ENCODE measurements at places on chromosomes 4 and X. TPM values are rescaled to one million over a fixed set of nuclear protein-coding genes. Genes with fewer than 3 reads are reported as not detected.

- peaks cover 41% of the 10 kb centered on the region for H3K27me3 ChIP-seq
- DNase-seq = no peak
- no peak overlapping the region for H3K4me3 ChIP-seq
Measured at GRCh38 chr4:51958199-51958968, 61.8 kb downstream of the LRRC66 start.

GRCh38 chr4:104811727-104812126 lies 317.0 kb upstream of the CXXC4 start:
- H3K27ac ChIP-seq = no peak overlapping the region
- H3K36me3 ChIP-seq = no peaks in the 10 kb centered on the region
- H3K4me3 ChIP-seq = no peak overlapping the region

DNA sequence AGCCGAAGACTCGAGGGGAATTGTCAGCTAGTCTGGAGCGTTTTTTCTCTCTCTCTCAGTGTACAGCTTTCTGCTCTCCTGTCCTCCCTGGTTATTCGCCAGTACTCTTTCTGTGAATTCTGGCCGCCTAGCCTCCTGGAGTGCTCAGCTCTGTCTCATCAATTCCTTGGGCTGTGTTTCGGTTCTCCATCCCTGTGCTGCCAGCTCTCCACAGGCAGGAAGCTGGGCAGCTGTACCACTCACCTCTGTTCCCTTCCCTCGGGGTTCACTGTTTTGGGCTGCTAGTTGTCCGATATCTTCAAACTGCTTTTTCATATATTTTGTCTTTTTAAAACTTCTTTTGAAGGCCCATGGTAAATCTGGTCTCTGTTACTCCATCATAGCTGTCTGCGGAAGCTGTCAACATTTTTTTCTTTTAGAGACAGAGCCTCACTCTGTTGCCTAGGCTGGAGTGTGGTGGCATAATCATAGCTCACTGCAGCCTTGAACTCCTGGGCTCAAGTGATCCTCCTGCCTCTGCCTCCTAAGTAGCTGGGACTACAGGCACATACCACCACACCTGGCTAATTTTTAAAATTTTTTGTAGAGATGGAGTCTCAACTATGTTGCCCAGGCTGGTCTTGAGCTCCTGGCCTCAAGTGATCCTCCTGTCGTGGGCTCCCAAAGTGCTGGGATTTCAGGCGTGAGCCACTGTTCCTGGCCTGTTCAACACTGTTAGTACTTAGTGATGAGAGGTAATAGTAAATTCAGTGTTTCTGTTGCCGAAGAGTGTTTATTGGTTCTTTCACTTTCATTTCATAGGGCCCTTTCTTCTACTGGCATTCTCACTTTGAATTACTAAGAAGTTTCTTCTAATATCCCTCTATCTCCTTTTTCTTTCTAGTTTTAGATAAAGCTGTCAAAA lies 18.6 kb downstream of the ZCCHC4 start:
- no peaks in the 10 kb centered on the region for H3K27me3 ChIP-seq
- peaks cover 2% of the 10 kb centered on the region for H3K36me3 ChIP-seq
- H3K4me1 ChIP-seq = peaks cover 12% of the 10 kb centered on the region
- H3K4me3 ChIP-seq = no peak overlapping the region
- no peak for DNase-seq
- H3K27ac ChIP-seq = peak overlapping the region; percentile 80

- H3K4me3 ChIP-seq = no peak overlapping the region
- DNase-seq = no peak
- H3K27ac ChIP-seq = no peak overlapping the region
- H3K4me1 ChIP-seq = no peaks in the 10 kb centered on the region
- H3K27me3 ChIP-seq = peaks cover 13% of the 10 kb centered on the region
- H3K36me3 ChIP-seq = no peaks in the 10 kb centered on the region
Measured at GRCh38 chr4:7705062-7705461, 234.6 kb downstream of the AFAP1 start.

GRCh38 chr4:142683503-142683902 lies 162.6 kb downstream of the INPP4B start:
- no peaks in the 10 kb centered on the region for H3K36me3 ChIP-seq
- H3K4me1 ChIP-seq = peaks cover 13% of the 10 kb centered on the region
- no peak for DNase-seq
- no peak overlapping the region for H3K4me3 ChIP-seq
- H3K27ac ChIP-seq = no peak overlapping the region
- peaks cover 2% of the 10 kb centered on the region for H3K27me3 ChIP-seq

DNA sequence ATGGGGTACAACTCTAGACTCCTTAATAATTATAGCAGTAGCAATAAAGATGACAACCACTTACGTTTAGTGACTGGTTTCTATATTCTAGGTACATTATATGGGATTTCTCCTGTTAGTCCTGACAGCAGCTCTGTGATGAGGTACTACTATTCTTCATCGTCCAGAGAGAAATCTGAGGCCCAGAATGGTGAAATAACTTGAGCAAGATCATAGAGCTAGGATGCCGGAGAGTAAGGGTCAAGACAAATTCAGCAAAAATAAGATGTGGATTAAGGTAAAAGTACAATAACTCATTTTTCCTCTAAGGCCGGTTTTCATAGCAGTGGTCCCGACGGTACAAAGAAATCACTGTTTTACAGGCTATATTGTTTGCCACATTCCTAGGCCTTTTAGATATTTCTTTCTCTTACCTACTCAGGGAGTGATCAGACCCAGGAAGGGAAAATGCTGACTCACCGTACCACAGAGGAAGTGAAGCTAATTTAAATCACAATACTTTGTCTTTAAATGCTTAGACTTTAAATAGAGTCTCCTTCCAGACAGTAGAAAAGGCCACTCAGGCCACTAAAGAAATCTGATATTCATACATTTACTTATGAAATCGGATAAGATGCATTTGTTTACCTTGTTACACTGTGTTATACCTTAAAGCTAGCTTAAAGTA lies 2023.0 kb upstream of the AGA start:
- no peak for DNase-seq
- H3K4me3 ChIP-seq = no peak overlapping the region
- no peaks in the 10 kb centered on the region for H3K27me3 ChIP-seq
- no peaks in the 10 kb centered on the region for H3K36me3 ChIP-seq
- peaks cover 4% of the 10 kb centered on the region for H3K4me1 ChIP-seq

The RTL3 gene
- total RNA-seq = 0.28 TPM

The NUP62CL gene
- not detected for total RNA-seq

DNA sequence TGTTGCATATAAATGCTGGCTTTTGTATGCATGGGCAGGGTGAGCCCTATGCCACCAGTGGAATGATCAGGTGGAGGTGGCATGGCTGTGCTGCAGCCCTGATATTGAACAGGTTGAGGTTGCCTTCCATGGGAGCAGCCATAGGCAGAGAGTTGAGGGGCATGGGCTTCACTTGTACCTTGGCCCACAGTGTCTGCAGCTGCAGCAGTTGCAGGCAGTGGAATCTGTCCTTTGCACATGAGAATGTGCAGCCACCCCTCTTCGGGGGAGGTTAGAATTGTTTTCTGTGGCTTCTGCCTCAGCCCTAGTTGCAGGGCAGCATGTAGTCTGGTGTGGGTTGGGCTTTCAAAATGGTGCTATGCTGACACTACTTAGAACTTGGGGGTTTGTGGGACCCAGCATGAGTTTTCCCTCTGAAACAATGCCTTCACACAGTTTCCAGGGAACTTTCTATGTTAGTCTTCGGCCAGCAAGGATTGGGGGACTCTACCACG lies 25.4 kb upstream of the VSIG1 start:
- H3K4me1 ChIP-seq = no peaks in the 10 kb centered on the region
- H3K4me3 ChIP-seq = no peak overlapping the region
- peaks cover 31% of the 10 kb centered on the region for H3K27me3 ChIP-seq

- peak overlapping the region; percentile 34 for H3K27ac ChIP-seq
- no peak for DNase-seq
- no peaks in the 10 kb centered on the region for H3K27me3 ChIP-seq
- no peak overlapping the region for H3K4me3 ChIP-seq
Measured at GRCh38 chrX:24203072-24203808, 53.7 kb downstream of the ZFX start.

The MTNR1A gene
- total RNA-seq = 0.44 TPM
